Pulmonary artery endothelial cell (primary cell): ENCODE measurements at places on chromosomes 5 and 9.

- no peak for DNase-seq
Measured at GRCh38 chr5:387491-388265, 55.3 kb upstream of the EXOC3 start.

GRCh38 chr9:69815313-69815712, 5.3 kb upstream of the CFAP95 start:
- no peak for DNase-seq

- no peak for DNase-seq
Measured at GRCh38 chr5:11555171-11555570, 349.1 kb downstream of the CTNND2 start.

GRCh38 chr5:136070486-136071285, 41.9 kb downstream of the TGFBI start:
- no peak for DNase-seq

GRCh38 chr5:138489683-138490061, 24.4 kb downstream of the EGR1 start:
- no peak for DNase-seq

- no peak for DNase-seq
Measured at GRCh38 chr5:111453747-111454146, 58.6 kb downstream of the STARD4 start.

DNA sequence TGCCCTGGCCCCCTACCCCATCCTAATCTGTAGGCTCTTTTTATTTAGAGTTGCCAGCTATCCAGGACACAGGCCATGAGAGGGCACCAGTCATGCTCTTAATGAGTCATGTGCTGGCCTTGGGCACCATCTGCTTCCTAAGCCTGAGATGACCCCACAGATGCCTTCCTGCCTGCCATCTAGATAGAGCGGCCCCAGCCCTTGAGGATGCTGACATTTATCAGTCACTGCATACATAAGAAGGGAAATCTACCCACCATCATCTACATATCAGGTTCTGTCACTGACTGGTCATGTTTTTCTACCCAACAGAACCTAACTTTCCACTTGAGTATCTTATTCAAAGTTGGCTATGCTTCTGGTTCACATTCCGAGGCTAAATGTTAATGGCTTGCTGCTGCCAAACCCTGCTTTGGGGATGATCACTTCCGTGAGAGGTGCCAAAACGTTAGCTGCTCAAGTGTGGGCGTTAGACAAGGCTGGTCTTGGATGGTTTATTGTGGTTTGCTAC, 49.9 kb upstream of the TTC23L start:
- DNase-seq = peak; percentile 72

DNA sequence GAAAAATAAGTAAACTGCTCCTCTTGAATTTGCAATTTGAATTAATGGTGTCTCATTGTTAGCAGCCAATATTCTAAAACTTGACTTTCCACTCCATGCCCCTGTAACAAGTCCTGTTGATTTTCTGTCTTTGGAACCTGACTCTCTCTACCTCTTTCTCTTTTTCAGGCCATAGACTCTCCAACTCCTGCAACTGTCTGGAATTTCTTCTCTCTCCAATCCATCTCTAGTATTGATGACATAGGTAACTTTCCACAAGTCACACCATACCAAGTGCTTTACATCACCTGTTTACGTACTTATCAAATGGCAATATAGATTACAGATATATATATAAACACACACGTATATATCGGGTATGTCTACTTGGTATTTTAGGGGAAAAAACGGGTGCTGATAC, 923 bp downstream of the C5orf34 start:
- DNase-seq = no peak

DNA sequence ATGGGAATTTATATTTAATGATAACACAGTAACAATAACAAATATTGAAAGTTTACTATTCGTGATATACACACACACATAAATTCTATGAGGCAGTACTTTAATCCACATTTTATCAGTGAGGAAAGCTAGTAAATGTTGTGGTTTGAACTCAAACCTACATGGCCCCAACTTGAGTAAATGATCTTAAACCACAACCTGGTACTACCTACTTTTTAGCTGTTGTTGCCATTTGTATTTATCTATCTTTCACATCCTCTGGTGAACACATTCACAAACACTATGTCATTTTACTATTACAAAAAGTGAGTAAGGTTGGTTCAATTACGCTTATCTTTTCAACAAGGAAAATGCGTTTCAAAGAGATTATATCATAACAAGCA, 186.1 kb downstream of the SMC2 start:
- no peak for DNase-seq

DNA sequence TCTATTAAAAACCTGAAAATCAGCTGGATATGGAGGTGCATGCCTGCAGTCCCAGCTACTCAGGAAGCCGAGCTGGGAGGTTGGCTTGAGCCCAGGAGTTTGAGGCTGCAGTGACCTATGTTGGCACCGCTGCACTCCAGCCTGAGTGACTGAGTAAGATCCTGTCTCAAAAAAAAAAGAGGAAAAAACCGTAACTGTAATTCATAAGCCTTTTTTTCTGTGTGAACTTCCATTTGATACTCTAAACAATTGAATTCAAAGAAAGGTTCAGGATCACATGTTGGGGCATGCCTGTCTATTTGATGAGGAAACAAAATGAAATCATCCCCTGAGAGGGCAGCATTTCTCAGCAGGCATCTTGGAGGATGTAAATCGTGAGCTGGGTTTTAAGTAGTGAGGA, 38.8 kb downstream of the ITGA2 start:
- peak; percentile 84 for DNase-seq

GRCh38 chr5:174755106-174755505, 30.7 kb downstream of the MSX2 start:
- no peak for DNase-seq

DNA sequence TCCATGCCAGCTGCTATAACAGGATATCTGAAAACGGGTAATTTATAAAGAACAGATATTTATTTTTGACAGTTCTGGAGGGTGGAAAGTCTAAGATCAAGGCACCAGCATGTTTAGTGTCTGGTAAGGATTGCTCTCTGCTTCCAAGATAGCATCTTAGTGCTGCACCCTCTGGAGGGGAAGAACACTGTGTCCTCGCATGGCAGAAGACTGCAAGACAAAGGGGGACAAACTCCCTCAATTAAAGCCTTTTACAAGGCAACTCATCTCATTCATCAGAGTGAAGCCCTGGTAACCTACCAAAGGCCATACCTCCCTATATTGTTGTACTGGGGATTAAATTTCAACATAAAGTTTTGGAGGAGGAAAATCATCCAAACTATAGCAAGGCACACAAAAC, 298.9 kb upstream of the EDIL3 start:
- no peak for DNase-seq

- no peak for DNase-seq
Measured at GRCh38 chr5:179422908-179423481, 77.7 kb upstream of the ADAMTS2 start.

DNA sequence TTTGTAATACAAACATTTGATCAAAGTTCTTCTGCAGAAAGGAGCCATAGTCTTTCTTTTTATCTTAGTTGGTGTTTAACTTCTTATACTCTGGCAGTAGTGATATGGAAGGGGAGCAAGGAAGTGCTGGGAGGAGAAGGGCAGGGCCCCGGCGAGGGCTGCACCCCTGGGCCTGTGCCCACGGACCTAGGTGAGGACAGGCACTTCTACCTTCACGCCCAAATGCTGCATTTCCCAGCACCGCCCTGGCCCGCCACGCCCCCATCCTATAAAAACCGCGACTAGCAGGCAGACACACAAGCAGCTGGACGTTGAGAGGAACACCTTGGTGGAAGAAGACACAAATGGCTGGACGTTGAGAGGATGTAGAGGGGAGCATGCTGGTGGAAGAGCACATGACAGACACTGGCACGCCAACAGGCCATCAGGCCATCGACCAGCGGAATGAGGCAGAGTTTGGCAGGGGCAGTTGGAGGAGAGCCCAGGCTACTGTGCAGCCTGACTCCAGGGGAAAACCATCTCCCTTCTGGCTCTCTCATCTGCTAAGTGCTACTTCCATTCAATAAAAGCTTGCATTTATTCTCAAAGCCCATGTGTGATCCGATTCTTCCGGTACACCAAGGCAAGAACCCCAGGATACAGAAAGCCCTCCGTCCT, 81.5 kb upstream of the C9orf72 start:
- DNase-seq = no peak

GRCh38 chr5:155772009-155772662, 554.8 kb upstream of the SGCD start:
- no peak for DNase-seq

DNA sequence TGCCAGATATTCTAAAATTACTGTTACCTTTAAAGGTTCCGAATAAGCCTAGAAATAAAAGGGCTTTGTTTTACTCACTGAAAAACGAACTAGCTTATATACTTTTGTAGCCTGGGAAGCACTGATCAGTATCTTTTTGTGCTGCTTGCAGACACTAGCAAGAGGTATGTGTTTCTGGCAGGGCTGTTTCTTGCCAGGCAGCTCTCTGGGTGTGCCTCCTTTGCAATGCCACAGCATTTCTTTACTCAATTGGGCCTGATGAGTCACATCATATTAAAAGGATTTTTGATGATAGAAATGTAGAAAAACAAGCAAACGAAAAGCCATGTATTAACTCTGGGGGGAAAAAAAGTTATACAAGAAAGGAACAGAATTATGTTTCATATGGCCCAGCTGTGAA, 35.6 kb downstream of the CD180 start:
- no peak for DNase-seq

- DNase-seq = no peak
Measured at GRCh38 chr5:157187046-157187754, 6.6 kb downstream of the ITK start.

DNA sequence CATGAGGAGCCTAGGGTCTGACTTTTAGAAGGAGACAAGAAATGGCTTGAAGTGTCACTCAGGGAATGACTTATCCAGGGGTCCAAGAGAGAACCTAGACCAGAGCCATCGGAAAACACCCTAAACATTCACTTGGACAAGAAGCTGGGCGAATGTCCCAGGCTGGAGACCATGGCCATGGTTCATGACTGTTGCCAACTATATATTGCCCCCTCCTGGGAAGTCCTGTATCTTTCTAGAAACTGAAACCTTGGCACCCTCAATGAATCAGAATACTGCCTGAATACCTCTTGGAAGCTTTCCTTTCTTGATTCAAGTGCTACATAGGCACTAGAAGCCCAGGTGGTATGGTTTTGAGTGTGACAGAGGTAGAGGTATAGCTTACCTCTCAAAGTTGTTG, 29.9 kb downstream of the TRMO start:
- no peak for DNase-seq

- DNase-seq = peak; percentile 45
Measured at GRCh38 chr5:140131967-140132409, 6.3 kb downstream of the IGIP start.

DNA sequence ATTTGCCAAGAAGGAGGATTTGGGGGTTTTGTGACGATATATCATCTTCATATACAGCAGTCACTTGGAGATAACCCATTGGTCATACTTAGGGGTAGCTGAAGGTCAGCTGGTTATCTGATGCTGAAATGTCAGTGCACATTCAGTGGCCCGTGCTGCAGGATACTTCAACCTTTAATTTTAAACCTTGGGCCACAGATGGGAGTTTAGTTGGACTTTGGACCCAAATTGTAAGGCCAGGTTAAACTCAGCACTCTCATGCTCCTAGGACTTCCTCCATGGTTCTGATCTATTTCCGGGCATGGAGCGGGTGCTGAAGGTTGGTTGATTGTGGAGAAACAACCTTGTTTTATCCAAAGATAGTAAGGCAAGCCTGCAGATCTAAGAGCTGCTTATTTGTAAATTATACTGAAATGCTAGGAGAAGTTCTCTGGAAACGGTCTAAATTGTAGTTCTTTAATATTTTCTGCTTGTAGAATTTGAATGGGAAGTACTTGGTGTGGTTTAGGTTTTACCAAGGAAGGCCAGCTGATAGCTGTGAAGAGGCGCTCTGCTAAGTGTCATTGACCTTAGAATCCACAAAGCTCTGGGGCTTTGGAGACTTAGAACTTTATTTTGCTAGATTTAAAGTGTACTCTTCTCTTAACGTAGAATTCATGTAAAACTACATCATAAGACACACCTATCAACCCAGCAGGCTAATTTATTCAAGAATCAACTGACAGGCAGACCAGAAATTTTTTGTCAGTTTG, 38.6 kb downstream of the SLC44A1 start:
- no peak for DNase-seq

DNA sequence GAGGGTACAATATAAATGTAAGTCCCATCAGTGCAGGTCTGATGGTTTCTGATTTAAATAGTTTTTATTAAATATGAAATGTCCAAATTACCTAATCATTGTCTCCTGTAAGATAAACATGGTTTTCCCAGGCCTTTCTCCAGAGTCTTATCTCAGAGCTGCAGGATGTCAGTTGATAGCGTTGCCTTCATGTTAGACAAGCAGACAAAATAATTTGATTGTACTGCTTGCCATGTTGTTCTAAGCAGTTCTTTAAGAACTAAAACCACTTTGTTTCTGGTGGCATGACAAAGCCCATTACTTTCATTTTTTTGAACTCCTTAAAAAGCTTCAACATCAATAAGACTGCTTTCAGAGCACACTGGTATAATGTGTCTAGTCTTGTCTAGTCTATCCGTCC, 1073.5 kb downstream of the MAT2B start:
- DNase-seq = no peak

GRCh38 chr5:139763930-139764791, 31.4 kb upstream of the PSD2 start:
- DNase-seq = no peak

DNA sequence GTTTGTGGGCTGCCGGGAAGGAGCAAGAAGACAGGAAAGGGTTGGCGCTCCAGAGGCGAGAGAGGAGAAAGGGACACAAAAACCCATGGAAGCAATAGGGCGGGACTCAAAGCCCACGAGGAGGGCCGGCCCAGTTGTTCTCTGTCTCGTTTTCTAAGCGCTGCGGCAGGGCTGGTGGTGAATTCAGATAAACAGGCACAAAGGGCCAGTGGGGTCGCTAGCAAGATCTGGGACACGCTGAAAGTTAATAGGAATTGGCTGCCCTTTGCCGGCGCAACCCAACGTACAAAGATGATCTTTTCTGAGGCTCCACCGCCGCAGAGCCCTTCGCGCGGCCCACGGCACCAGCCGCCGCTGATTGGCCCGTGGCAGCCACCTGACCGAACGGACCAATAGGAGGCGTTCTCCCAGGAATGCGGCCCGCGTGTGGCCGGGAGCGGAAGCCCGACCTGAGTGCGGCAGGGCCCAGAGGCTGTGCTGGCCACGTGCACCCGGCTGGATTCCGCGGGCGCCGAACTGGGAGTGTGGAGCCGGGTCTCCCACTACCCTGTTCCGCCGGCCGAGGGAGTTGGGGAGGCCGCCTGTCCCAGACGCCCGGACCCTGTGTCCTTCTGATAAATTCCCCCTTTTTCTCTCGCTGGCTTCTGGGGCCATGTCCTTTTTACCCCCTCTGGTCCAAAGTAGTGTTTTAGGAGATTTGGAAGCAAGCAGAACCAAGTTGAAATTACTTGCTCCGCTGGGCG, 16.8 kb upstream of the NSD1 start:
- peak; percentile 30 for DNase-seq
